ENCODE measurements at places on chromosomes 16 and 17.

DNA sequence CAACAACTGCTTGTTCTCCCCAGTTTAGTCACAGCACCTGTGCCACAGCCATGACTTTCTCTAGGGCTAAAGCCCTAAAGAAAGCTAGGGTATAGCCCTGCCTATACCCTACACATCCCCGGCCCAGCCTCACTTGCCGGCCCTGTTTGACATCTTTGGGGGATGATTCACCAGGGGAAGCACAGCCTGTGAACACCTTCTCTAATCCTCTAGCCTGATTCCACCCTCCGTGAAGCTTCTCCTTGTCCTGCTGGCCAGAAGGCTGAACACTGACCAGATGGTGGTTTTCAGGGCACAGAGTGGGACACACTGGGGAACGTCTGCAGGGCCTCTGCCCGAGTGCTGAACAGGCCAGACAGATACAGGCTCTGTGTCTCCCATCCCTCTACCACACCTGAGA, 6.0 kb downstream of the CLEC16A start:
- no peak for DNase-seq

DNA sequence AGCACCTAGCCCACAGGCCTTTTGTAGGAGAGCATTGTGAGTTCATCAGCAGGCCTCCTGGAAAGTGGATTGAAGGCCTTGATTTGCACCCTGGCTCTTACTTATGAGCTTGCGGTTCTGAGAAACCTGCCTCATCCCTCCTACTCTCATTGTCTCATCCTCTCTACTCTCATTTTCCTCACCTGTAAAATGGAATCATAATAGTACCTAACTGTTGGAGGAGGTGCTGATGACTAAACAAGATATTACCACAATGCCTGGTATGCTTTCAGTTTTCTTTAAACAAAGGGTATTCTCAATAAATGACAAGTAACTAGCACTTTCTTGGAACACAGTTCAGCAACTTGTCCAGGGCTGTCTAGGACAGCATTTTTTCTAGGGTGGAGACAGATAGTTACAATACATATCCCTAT, 243.1 kb upstream of the MAF start:
- DNase-seq: no peak

DNA sequence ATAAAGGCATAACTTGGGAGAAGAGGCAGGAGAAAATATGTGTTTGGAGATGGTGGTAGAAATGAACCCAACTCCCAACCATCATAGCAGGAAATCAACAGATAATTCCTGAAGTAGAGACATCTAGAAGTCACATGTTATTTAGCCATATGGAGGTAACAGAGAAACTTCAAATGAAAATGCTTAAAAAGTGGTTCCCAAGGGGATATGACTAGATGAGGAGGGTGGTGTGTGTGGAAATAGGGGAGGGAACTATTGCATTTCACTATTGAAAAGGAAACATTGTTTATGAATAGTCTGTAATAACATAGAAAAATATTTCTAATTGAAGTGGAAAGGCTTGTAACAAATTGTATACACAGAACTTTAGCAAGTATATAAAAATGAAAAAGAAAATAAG, 412.0 kb downstream of the SHISA9 start:
- DNase-seq: no peak

DNA sequence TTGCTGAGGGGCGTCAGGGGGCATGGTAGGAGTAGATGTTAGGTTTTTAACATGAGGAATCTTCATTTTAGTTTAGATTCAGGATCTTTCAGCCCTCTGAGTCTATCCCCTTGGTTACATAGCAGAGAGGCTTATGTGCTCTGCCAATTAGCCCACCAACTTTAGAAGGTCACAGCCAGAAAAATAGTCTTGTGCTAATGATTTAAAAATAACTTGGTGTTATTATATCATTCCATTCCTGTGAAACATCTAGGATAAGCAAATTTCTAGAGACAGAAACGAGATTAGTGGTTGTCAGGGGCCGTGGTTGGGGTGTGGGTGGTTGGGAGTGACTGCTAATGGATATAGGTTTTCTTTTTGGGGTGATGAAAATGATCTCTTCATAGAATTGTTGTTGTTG, 183.7 kb downstream of the SNX29 start:
- DNase-seq: no peak

GRCh38 chr17:79696610-79696982, 34.1 kb upstream of the ENPP7 start:
- DNase-seq: no peak

DNA sequence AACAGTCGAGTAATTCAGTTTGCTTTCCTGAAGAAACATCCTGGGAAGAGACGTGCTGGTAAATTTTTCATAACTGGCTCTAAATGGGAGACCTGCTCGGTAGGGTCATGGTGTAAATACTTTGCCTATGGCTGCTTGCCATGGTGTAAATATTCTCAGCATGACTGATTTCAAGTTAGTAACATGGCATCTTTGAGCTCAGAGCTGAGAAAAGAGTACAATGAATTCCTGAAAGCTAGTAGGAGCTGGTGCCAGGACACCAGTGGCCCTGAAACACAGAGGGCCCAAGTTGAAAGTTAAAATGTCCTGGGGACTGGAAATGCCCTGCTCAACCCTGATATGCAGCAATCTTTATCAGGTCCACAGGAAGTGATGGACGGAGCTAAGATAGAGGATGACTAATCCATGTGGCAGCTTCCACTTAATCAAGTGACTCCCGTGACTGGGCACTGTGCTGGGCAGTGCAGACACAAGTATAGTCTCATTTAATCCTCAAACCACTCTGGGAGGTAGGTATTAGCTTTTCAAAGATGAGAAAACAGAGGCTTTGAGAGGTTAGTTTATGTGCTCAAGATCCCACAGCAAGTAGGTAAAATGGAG, 130.1 kb upstream of the ADAMTS18 start:
- no peak for DNase-seq

DNA sequence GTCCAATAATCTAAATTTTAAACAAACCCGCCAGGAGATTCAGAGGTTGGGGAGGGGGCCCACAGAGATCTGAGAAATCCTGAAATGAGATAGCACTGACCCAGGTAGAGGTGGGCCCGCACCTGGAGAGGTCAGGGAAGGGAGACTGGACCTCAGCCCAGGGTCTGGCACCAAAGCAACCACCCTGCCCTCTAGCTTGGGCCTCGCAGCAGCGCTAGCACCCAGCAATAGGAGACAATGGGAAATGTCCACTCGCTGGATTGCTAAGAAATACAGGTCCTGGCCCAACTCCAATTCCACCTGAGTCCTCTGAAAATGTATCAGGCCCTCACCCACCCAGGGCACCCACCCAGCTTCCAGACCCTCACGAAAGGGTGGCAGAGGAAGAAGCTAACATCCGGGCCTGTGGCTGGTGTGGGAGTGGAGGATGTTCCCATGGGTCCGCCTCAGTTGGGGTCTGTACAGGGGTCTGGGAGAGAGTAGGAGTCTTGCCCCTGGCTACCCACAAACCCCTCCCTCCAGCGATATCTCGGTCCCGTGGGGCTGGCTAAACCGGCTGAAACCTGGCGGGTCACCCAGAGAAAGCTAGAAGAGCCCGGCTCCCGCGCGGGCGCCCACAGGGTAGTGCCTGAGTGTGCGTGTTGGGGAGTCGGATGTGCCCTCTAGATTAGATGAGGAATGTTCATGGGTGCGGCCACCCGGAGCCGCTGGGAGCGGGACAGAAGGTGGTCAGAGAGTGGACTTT, 1.1 kb downstream of the PLLP start:
- DNase-seq: no peak

DNA sequence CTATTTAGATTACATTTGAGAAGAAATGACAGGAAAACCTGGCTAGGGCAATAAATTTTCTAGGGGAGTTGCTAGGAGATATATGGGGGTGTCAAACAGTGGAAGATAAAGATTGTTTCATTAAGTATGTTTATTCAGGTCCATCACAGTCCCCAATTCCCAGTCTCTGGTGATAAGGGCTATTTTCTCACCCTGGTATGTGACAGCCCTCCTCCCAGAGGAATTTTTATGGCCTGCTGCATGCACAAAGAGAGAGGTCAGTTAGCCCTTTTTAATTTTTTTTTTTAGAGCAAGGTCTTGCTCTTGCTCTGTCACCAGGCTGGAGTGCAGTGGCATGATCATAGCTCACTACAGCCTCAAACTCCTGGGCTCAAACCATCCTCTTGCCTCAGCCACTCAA, 53.6 kb upstream of the ATF7IP2 start:
- DNase-seq: no peak

GRCh38 chr16:14559809-14560241, 70.2 kb downstream of the PARN start:
- no peak for DNase-seq

DNA sequence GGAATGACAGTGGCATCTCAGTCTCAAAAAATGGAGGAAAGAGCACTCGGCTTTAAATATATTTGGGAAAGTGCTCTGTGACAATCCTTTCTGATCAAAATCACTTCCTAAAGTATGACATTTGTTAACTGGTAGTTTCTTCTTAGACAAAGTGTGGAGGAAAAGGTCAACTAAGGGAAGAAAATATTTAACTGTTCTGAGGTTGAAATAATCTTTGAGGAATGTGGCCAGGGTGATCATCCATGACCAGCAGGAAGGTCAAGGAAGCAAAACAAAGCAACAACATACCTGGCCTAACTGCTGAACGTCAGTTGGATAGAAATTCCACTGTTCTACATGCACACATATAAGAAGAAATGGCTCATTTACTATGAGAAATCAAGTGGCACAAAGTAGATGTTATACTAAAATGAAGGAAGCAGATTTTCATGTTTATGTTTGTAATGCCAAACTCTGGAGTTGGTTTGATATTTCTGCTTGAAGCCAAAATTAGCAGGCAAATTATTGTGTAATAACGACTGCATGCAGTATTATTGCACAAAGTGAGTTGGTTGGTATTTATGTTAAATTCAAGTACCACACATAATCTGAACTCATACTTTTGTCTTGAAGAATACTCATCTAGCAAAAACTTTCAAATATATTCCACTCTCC, 87.3 kb upstream of the CORO6 start:
- no peak for DNase-seq

DNA sequence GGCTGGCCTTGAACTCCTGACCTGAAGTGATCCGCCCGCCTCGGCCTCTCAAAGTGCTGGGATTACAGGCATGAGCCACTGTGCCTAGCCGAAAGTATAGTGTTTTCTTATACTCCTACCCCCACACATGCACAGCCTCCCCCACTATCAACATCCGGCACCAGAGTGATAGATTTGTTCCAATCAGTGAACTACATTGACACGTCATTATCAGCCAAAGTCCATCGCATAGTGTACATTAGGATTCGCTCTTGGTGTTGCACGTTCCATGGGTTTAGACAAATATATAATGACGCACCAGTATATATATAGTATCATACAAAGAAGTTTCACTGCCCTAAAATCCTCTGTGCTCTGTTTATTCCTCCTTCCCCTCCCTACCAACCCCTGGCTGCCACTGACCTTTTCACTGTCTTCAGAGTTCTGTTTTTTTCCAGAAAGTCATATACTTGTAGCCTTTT, 11.9 kb upstream of the TM4SF5 start:
- DNase-seq: no peak

- no peak for DNase-seq
Measured at GRCh38 chr16:89436366-89436765, 54.0 kb downstream of the ANKRD11 start.

GRCh38 chr16:14449334-14449733, 180.7 kb downstream of the PARN start:
- DNase-seq: no peak

Data from stimulated activated CD8-positive, alpha-beta memory T cell treated with anti-CD3 and anti-CD28 coated beads, Interleukin-7, amount 100 ng/mL, for 4 hours (primary cell).